SW 1271 (cell line): ENCODE measurements at places on chromosomes 2 and 18.

DNA sequence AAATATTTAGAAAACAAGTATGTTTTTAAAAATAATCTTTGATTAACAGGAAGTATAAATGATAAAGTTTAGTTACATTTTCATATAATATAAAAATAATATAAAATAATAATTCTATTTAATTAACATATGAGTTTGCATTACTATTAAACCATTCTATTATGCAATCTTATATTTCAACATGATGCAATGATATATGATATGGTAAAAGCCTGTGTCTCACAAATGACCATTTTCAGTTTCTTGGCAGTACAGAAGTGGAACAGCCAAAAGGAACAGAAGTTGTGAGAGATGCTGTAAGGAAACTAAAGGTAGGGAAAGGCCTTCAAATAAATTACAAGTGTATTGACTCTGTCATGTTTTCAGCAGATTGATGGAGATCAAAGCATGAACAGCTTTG is 230.8 kb downstream of the GULP1 start:
- DNase-seq = no peak

DNA sequence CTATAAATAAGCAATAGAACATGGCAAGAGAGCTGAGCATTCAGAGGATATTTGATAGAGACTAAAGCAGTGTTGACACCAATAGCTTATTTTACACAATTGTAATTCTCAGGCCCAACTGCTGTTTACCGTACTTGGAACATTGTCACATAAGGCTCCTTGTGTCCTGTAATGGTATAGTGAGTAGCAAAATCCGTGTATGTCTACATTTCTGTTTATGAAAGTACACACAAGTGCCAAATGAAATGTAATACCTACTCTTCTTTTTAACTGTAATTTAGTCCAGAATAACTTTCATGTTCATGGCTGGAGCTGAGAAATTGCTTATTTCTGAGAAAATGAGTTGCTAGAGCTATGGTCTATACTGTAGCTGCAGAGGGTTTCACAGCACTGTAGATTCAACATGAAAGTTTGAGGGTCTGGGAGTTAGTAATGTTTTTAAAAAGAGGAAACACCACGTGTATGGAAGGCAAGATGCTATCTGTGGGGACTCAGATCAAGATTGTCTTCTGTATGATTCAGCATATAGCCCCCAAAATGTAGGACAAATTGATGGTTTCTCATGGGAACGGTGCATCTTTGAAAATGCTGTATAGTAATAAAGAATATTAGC is 110.2 kb upstream of the NOSTRIN start:
- no peak for DNase-seq

DNA sequence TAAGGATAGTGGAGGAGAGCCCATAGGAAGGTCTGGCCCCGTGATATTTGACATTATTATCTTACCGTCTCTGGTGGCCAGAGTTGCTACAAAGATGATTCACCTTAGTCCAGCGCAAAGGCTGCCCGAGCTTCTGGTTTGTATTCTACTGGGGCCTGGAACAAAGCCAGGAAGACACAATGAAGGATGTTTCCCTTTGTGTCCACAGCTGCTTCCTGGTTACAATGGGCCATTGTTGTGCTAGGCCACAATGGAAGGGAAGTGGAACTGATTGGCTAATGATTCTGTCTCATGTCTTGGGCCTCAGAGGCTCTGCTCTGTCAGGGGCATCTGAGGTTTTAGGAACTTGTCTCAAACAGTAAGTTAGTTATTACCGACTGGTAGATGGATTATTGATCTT is 132.2 kb downstream of the TDRD15 start:
- no peak for DNase-seq

GRCh38 chr2:128395196-128395595 is 76.5 kb upstream of the HS6ST1 start:
- no peak for DNase-seq

GRCh38 chr2:55311444-55311870 is 42.4 kb upstream of the MTIF2 start:
- no peak for DNase-seq

DNA sequence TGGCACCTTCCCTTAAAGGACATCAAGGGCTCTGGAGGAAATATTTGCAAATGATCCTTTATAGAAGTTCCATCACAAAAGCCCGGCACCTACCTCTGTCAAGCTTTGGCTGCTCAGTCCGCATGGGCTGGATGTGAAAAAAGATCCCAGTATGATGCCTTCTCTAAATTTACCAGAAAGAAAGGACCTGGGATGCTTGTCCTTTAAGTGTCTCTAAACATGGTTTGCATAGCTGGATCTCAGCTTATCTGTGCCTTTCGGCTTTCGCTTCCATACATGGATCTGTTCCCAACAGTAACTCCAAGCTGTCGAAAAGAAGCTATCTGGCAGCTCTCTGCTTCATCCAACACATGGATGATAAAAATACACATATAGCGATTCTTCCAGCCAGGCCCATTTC is 60.4 kb upstream of the SLC8A1 start:
- no peak for DNase-seq

DNA sequence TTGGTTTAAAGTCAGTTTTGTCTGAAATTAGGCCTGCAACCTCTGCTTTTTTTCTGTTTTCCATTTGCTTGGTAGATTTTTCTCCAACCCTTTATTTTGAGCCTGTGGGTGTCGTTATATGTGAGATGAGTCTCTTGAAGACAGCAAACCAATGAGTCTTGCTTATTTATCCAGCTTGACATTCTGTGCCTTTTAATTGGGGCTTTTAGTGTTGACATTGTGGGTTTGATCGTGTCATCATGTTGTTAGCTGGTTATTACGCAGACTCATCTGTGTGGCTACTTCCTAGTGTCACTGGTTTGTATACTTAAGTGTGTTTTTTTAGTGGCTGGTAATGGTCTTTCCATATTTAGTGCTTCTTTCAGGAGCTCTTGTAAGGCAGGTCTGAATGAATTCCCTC is 18.8 kb downstream of the TMEM87B start:
- no peak for DNase-seq

DNA sequence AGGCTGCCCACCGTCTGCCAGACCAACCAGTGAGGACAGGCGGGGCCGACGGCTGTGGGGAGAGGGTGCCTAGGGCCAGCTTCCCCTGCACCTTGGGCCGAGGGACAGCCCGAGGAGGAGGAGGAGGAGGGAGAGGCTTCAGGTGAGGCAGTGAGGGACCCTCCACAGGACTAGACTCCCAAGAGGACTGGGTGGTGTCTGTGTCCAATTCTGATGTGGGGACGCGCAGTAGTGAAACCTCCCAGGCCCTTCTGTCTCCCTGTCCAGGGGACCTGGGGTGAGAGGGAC is 19.8 kb upstream of the ASB1 start:
- DNase-seq = no peak

- DNase-seq = no peak
Measured at GRCh38 chr18:22839340-22839821, 93.7 kb upstream of the RBBP8 start.

DNA sequence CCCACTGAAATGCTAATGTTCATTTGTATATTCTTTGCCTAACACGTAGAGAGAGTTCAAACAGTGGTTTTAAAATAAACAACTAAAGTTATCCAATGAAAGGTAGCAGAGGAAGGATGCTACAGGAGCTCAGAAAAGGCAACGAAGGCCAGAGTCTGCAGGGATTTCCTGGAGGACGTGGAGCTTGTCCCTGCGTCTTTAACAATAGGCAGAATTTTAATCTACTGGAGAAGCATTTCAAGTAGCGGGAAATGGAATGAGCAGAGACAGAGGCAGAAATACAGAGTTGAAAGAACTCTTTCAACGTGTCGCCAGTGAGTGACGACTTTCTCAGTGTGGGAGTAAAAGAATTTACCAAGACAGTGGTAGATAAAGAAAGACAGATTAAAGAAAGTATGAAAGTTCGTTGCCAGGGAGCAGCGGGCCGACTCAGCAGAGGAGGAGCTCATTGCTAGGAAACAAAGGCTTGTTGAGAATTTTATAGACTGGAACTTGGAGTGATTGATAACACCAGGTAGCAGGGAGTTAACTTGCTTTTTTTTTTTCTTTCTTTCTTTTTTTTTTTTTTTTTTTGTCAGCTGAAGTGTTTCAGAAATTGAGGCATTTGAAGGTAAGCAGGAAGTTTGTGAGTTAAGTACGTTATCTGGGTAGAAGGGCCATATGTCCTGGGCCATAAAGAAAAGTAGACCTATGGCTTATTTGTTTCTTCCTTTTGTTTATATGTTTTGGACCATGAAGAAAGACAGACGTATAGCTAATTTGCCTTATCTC is 625 bp upstream of the NBAS start:
- DNase-seq = no peak

DNA sequence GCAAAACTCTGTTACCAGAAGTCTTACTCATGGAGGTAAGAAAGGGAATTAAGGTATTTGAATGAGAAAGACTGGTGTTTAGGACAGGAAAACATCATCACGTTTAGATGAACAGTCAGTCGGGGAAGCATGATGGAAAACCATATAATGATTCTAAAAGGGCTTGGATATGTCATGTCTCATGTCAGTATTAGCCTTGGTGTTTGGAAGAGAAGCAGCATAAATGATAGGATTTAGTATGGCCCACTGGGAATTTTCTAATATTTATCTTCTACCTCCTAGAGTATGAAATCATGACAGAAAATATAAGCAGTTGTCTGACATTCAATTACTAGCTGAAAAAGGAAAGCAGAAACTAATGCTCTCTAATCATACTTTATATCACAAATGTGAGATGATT is 1643.6 kb upstream of the CELF4 start:
- DNase-seq = no peak

- DNase-seq = no peak
Measured at GRCh38 chr2:119317554-119317953, 49.1 kb downstream of the C2orf76 start.

GRCh38 chr18:35130236-35130635 is 89.0 kb downstream of the MAPRE2 start:
- DNase-seq = no peak

- no peak for DNase-seq
Measured at GRCh38 chr2:201678401-201678800, 20.0 kb downstream of the MPP4 start.

DNA sequence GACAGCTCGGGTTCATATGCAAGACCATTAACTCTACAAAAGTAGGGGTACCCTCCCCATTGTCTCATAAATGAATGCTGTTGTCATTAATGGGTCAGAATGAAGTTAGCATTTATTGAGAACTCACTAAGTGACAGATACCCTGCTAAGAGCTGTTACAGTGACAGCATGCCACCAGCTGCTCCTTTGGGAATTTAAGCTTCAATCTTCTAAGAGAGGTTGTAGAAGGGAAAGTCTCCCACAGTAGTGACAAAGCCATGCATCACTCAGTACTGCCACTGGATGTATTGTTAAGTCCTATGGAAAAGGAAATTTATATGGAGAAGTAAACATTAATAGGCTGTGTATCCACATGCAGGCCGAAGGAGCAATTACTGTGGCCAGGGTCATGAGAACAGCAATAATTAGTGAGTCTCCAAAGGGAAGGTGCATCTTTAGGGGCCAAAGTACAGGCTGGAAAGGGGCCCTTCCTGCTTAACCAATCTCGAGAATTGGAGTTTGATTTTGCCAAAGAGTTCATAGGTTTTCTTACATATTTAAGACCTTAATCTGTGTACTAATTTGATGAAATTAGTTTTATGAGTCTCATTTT is 64.5 kb upstream of the FAM124B start:
- DNase-seq = no peak

DNA sequence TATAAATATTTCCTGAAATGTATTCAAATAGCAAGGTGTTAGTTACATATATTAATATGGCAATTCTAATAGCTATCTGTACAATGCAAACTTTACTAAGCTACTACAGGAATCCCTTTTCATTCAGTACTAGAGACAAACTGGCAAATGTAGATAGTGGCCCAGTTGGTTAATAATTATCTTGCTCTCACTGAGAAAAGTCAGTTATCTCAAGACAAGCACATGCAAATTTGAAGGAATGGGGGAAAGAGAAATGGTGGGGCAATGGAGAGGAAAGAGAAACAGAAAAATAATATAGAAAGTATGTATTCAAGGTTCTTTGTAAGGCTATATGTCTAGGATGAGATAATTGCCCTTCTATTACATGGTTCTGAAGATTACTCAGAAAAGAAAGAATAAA is 280.0 kb downstream of the FIGN start:
- DNase-seq = no peak

- DNase-seq = peak; percentile 15
Measured at GRCh38 chr18:23053776-23054457, 81.4 kb upstream of the CABLES1 start.

- DNase-seq = no peak
Measured at GRCh38 chr2:72745679-72746368, 80.0 kb downstream of the EXOC6B start.

- no peak for DNase-seq
Measured at GRCh38 chr2:25586726-25587144, 86.6 kb downstream of the DTNB start.

GRCh38 chr2:231483398-231484329 is 19.4 kb upstream of the NCL start:
- DNase-seq = no peak

DNA sequence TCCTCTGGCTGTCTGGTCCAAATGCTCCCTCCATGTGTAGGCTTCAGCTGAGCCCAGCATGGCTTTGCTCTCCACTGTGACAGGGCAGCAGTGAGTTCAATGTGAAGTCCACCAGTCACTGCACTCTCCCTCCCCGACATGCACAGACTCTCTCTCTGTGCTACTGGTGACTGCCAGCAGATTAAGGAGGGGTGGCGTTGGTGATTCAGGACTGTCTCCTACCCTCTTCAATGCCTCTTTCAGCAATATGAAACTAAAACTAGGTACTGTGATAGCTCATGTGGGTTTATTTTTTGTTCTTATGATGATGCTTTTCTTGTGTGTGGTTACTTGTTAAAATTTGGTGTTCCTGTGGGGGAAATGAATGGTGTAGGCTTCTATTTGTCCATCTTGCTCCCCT is 201.0 kb upstream of the RBMS1 start:
- no peak for DNase-seq

- DNase-seq = no peak
Measured at GRCh38 chr2:238231251-238231793, 8.5 kb downstream of the HES6 start.

DNA sequence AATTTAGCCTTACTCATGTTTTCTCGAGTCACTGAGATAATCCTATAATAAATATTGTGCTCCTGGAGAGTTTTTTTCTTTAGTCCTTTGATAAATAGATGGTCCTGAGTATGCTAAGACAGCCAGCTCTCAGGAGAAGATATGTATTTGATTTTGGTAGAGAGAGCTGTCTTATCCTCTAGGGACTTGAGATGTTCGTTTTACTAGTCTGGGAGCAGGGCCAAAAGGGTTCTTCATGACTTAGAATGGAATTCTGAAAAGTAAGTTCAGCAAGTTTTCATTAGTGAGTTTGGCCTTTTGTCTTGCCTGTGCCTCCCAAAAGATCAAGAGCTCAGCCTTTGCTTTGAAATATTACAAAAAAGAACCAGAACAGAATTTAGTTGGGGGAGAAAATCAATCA is 246.7 kb downstream of the BABAM2 start:
- DNase-seq = no peak

- DNase-seq = no peak
Measured at GRCh38 chr2:72813841-72814240, 12.0 kb downstream of the EXOC6B start.
